ENCODE measurements at places on chromosomes 13 and 19.

DNA sequence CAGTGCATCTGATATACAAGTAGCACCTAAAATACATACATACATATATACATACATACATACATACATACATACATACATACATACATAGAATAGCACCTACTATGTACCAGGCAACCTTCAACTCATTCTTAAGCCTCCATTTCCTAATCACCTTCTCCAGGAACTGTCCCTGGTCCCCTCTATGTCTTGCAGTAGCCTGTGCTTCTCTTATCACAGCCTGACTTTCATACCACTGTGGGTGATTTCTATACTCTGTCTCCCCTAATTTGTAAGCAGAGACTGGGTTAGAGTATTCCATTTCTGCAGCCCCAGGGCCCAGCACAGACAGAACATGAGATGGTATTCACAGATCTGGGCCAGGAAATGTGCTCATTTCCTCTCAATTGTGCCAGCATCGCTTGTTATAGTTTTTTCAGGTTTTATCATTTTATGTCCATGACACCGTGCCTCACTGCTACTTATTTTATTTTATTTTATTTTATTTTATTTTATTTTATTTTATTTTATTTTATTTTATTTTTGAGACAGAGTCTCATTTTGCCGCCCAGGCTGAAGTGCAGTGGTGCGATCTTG lies 14.2 kb upstream of the COLGALT1 start:
- DNase-seq: no peak

- no peak for DNase-seq
Observed at GRCh38 chr19:9819596-9819909, 674 bp upstream of the FBXL12 start.

GRCh38 chr13:107867701-107868661 lies 347.4 kb downstream of the LIG4 start:
- peak; percentile 26 for DNase-seq

GRCh38 chr13:110310541-110311442 lies 3.7 kb downstream of the COL4A2 start:
- no peak for DNase-seq

DNA sequence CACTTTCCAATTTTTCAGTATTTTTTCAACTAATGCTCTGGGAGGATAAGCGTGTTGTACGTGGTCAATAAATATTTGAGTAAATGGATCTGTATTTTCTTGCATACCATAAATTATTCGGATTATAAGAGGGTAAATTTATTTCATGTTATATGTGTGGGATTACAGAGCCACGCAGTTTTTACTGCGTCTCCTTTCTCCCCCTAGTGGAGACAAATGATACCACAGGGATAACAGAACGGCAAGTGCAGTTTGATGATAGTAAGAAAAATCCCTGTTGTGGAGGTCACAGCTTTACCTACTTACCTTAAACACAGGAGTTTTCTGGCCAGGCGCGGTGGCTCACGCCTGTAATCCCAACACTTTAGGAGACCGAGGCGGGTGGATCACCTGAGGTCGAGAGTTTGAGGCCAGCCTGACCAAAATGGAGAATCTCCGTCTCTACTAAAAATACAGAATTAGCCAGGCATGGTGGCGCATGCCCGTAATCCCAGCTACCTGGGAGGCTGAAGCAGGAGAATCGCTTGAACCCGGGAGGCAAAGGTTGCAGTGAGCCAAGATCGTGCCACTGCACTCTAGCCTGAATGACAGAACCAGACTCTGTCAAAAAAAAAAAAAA lies 16.8 kb downstream of the MBD3L2B start:
- peak; percentile 38 for DNase-seq

DNA sequence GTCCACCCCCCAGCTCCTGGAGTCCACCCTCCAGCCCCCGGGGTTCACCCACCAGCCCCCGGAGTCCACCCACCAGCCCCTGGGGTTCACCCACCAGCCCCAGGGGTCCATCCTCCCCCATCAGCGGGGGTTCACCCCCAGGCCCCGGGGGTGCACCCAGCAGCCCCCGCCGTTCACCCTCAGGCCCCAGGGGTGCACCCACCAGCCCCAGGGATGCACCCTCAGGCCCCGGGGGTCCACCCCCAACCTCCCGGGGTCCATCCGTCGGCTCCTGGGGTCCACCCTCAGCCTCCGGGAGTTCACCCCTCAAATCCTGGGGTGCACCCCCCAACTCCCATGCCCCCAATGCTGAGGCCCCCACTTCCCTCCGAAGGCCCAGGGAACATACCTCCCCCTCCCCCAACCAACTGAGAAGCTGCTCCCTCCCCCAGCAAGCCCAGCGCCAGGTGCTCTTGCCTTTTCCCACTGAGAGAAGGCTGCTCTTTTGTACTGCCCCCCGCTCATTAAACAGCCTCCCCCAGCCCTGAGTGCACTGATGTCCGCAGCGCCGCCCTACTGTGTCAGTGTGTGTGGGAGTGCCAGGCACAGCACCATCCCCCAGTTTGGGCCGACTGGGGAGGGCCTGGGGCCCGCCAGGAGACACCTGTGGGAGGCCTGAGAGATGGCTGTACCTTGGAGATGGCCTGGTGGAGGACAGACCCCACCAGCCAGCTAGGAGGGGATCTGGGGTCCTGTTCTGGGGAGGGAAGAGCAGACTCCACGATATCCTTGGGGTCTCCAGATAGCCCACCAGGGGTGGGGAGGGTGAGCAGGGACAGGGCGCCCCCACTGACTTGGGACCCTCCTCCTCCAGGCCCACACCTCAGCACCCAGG lies 750 bp upstream of the AMH start:
- no peak for DNase-seq

DNA sequence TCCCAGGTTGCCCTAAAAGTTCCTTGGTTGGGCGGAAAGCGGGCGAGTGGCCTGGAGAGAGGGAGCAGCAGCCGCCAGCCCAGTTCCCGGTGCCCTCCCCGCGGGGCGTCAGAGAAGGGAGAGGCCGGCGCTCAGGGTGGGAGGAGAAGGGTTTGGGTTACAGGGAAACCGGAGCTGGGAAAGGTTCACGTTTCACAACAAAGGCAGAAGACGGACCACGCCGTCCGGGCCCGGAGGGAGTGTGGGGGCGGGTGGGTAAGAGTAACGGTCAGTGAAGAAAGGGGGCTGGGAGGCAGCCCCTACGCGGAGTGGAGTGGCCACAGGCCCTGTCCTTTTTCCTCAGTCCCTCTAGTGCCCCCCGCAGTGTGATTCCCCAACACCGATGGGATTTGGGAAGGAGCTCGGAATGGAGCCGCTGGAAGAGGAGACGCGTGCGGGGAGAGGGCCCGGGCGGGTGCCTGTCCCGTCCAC lies 1.6 kb downstream of the SIX5 start:
- no peak for DNase-seq

DNA sequence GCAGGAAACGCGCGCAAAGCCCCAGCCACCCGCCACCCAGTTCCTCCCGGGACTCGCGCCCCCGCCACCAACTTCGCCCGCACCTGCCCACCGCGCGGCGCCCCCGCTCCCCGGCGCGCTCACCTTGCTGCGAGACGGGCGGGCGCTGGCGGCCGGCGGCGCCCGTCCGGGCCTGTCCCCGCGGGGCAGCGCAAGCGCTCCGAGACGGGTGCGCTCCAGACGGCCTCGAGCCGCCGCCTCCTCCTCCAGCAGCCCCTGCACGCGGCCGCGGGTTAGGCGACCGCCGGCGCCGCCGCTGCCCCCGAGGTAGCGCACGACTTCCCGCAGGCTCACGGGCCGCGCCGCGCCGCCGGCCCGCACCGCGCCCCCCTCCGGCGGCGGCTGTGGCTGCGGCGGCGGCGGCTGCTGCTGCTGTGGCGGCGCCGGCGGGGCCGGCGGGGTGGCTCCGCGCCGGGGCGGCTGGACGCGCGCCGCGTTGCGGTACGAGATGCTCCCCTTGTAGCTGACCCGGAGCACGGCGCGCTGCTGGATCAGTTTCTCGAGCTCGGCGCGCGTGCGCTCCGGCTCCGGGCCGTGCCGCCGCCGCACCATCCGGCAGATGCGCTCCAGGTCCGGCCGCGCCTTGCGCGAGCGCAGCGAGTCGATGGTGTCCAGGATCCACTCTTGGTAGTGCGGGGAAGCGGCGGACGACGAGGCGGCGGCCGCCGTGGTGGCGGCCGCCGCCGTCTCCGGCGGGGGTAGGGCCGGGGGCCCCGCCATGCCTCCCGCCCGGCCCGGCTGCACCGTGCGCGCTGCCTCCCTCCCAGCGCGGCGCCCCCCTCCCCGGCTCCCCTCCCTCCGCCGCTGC lies 666 bp downstream of the SAMD1 start:
- no peak for DNase-seq

GRCh38 chr13:95920485-95920884 lies 132.7 kb downstream of the UGGT2 start:
- DNase-seq: no peak

DNA sequence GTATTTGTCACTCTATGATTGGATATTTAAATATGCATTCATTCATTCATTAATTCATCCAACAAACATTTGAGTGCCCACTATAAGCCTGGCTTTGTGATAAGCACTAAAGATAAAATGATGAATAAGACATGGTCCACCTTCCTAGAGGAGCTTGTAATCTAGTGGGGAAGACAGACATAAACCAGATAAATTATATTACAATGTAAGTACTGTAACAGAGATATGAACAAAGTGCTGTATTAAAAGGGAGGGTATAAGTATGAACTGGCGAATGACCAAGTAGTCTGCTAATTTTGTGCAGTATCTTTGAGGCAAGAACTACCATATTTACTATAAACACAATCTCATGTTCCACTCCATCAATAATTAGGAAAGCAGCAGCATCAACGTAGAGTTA lies 88.2 kb downstream of the RBM26 start:
- DNase-seq: no peak

- DNase-seq: no peak
Observed at GRCh38 chr13:112832811-112833210, 136.2 kb upstream of the MCF2L start.

- DNase-seq: no peak
Observed at GRCh38 chr13:86945584-86945983, 725.6 kb upstream of the SLITRK5 start.

GRCh38 chr19:43735957-43736356 lies 18.8 kb downstream of the SMG9 start:
- no peak for DNase-seq

DNA sequence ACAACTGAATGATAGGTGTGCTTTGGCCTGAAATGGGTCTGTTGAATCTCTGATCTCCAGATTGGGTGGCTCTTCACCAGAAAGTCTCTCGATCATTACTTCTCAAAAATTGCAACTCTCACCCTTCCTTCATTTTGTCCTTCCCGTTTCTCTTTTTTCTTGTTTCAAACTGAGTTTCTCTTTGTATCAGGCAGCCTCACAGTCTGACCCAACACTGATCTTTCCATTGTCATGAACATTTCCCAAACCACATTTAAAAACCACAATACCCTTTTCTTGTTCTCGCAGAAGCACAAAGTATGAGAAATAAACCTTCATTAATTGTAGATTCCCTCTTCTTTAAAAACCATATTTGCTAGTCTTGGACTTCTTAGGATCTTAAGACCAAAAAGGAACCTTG lies 33.6 kb upstream of the HMGB1 start:
- DNase-seq: no peak

DNA sequence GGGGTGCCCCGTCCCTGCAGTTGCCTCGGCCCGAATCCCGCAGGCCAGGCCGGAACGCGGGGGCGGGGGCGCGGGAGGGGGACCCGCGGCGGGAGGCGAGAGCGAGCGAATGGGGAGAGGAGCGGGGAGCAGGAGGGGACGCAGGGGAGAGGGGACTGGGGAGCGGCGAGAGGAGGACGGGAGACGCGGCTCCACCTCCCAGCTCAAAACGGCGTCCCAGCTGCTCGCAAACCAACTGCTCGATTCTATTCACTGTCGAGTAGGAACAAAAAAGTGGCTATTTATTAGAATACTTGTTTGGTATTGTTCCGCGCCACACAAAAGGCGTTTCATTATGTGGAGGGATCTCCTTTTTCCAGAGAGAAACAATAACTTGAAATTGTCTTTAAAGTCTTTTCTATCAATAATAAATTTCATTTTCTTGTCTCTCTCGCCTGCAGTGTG lies 10.6 kb upstream of the SOX1 start:
- no peak for DNase-seq

- peak; percentile 78 for DNase-seq
Observed at GRCh38 chr19:16117594-16118033, 5.9 kb downstream of the RAB8A start.

GRCh38 chr13:109036078-109036780 lies 406.8 kb downstream of the MYO16 start:
- no peak for DNase-seq

DNA sequence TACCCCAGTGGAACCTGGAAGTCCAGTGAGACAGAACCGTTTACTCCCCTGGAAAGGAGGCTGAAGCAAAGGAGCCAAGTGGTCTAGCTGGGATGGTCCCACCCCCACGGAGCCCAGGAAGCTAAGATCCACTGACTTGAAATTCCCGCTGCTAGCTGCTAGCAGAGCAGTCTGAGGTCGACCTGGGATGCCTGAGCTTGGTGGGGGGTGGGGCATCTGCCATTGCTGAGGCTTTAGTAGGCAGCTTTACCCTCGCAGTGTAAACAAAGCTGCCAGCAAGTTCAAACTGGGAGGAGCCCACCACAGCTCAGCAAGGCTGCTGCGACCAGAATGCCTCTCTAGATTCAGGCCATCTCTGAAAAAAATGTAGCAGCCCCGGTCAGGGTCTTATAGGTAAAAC lies 437.0 kb downstream of the SUCLA2 start:
- DNase-seq: no peak

GRCh38 chr13:100601716-100602115 lies 13.1 kb upstream of the GGACT start:
- no peak for DNase-seq

DNA sequence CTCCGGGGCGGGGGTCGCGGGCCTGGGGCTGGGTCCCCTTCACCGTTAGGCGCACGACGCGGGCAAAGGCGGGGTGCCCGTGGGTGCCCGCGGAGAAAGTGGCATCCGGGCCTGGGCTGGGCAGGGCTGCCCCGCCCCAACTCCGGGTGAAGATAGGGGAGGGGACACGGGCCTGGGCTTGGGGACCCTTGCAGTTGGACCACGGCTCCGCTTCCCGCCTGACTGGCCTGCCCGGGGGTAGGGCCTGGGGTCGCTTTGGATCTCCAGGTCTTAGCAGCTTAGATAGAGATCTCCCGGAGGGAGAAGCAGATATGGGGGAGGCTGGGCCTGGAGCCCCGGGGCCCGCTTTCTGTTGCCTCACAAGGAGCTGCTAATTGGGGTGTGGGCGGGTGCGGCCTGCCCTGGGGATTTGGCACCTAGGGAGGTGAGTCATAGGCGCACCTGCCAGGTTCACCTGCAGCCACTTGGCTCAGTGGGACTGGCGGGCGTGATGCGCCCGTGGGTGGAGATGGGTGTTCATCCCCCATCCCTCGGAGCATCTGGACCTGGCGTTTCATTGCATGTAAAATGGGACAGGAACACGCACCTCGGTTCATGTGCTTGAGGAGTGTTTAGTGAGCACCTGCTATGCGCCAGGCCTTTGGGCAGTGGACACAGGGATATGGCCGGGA lies 585 bp downstream of the MAP1S start:
- peak; percentile 60 for DNase-seq

GRCh38 chr19:14786421-14786851 lies 8.1 kb upstream of the ADGRE2 start:
- DNase-seq: peak; percentile 67

GRCh38 chr19:795073-795611 lies 2.1 kb upstream of the PTBP1 start:
- no peak for DNase-seq

GRCh38 chr19:5682107-5682482 lies 1.3 kb downstream of the HSD11B1L start:
- DNase-seq: no peak

GRCh38 chr19:13366529-13367143 lies 139.6 kb downstream of the CACNA1A start:
- DNase-seq: peak; percentile 36

GRCh38 chr19:34364830-34365462 lies at the start of gene GPI:
TSS of gene GPI (plus strand) at chr19:34365196. CDS start at chr19:34365267, 71 bp downstream.
- DNase-seq: peak; percentile 90
